ENCODE measurements at places on chromosomes 16 and 17.

DNA sequence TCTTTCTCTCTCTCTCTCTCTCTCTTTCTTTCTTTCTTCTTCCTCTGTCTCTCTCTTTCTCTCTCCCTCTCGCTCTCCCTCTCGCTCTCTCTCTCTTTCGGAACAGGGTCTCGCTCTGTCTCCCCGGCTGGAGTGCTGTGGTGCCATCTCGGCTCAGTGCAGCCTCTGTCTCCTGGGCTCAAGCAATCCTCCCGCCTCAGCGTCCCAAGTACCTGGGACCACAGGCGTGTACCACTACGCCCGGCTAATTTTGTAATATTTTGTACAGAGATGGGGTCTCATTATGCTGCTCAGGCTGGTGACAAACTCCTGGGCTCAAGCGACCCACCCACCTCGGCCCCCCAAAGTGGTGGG, 12.7 kb upstream of the KLHDC4 start:
- no peak for DNase-seq

GRCh38 chr17:9766970-9767369, 24.4 kb downstream of the DHRS7C start:
- DNase-seq = no peak

- DNase-seq = no peak
Measured at GRCh38 chr16:85378145-85379040, 234.7 kb upstream of the GSE1 start.

DNA sequence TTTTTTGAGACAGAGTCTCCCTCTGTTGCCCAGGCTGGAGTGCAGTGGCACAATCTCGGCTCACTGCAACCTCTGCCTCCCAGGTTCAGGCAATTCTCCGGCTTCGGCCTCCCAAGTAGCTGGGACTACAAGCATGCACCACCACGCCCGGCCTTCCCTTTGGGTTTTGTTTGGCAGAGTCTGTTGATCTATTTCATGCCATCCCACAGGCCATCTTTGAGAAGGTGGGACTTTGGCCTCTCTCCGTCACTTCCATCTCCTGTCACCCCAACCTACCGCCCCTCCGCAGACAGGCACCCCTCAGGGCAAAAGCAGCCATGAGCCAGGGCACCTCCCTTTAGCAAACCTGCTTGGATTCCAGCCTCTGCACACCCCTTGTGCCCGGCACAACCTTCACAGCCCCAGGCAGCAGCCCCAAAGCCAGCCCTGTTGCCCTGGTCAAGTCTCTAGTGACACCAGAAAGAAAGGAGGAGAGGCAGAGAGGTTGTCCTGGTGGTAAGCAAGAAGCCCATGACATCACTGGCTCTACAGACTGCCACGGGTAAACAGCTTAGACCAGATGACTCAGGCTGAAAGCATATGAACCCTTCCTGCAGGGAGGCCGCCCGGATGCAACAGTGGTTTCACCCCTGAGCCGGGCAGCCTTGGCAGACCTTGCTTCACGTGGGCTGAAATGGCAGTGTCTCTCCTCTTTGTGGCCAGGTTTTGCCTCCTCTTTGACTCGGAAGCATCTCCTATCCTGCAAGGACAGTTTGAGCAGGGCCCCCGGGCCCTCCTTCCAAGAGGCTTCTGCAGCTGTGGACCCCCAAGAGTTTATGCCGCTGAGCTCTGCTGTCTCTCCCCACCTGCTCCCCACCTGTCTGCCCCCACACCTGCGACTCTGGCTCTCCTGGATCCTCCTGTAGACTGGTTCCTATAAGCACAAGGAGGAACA, 8.1 kb upstream of the TIMP2 start:
- DNase-seq = peak; percentile 34

GRCh38 chr16:69859105-69859989, 91.8 kb upstream of the CLEC18A start:
- no peak for DNase-seq

GRCh38 chr17:77844681-77845080, 113.8 kb upstream of the TNRC6C start:
- no peak for DNase-seq

DNA sequence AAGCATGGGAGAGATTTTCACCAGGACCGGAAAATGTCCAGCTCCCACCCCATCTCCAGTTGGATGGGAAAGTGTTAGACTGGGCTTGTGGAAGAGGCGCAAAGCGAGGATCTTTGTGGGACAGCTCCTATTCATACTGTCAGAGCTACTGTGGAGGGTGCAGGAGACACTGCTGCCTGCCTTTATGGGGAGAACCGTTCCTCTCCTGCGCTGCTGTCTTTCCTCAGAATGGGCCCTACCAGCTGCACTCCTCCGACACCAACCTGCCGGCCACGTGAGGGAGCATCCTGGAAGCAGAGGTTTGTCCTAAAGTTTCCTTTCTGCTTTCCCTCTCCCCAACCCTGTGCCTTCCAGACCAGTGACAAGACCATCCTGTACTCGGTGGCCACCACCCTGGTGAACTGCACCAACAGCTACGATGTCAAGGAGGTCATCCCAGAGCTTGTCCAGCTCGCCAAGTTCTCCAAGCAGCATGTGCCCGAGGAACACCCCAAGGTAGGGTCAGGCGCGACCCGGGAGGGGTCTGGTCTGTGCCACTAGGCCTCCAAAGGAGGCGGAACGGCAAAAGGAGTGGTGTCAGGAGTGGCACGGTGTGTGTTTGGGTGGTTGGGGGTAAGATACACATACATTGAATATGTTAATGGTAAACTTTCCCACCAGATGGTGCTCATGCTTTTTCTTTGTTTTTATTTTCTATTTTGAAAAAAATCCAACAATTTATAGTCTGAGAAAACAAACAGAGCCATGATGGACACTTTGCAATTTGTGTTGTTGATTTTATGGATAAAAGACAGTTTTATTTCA, 23.0 kb downstream of the SLC35G3 start:
- DNase-seq = peak; percentile 81

- no peak for DNase-seq
Measured at GRCh38 chr17:40457369-40457768, 14.1 kb downstream of the IGFBP4 start.

DNA sequence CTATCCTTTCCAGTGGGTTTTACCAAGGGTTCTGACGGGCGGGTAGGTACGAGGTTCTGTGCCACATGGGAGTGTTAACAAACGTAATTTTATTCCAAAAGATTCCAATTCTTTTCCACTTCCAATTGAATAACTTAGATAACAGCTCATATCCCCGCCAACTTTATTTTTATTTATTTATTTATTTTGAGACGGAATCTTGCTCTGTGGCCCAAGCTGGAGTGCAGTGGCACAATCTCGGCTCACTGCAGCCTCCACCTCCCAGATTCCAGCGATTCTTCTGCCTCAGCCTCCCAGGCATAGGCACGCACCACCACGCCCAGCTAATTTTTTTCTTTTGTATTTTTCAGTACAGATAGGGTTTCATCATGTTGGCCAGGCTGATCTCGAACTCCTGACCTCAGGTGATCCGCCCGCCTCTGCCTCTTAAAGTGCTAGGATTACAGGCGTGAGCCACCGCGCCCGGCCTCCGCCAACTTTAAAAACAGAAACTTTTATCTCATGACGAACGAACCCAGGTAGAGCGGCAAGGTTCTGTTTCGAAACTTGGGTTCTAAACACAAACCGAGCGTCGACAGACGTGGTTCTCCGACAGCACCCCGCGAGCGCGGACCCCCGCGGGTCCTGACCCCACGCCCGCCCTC, 613 bp downstream of the ECI1 start:
- peak; percentile 63 for DNase-seq

GRCh38 chr17:76121932-76122430, 18.4 kb upstream of the EXOC7 start:
- DNase-seq = no peak

DNA sequence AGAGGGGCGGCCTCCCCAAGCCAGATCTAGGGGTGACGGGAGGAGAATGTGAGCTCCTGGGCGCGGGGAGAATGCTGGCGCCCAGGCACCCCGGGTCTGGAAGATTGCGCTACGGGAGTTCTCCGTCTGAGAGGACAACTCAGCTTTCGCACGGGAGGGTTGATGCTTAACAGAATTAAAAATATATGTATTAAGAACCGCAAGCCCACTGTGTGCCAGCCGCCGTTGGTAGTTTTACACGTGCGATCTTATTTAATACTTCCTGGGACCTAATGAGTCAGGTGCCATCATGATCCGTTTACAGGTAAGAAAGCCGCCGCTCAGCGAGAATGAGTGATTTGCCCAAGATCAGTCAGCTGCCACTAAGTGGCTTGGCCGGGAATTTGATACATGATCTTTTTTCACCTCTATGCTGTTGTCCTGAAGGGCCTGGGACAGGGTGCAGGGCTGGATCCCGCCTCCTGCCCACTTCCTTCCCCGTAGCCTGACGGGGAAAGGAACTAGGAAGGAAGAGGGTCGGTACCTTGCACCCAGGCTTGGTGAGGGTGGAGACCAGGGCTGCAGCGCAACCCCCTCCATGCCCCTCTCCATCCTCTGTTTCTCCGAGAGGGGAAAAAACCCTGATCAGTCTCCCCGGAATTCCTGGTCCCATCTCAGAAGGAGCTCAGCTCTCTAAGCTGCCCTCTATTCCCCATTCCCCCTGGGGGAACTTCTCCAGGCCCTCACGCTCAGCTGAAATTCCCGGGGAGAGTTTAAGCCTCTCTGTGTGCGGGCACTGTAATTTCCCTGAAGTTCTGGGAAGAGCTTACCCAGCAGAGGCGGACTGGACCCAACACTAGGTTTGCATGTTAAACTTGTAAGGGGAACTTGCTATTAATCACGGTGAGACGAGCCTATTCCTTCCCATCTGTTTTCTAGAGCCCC, 983 bp downstream of the VAT1L start:
- no peak for DNase-seq

DNA sequence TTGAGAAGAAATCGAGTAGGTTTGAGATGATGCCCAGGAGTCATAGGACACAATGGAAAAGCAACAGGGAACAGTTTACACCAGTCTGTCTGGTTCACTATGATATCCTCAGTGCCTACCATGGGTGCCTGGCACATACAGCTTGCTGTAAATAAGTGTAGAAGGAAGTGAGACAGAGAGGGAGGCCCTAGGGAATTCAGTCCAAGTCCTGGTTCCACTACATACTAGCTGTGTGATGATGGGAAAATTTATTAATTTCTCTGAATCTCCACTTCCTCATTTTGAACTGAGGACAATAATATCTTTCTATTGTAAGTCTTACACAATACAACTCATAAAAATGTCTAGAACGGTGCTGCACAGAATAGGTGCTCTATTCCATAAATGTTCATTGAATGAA, 53.3 kb upstream of the LYRM9 start:
- DNase-seq = no peak

- DNase-seq = no peak
Measured at GRCh38 chr17:34246881-34247280, 8.2 kb upstream of the CCL2 start.

GRCh38 chr16:17282247-17282646, 188.5 kb downstream of the XYLT1 start:
- DNase-seq = no peak

DNA sequence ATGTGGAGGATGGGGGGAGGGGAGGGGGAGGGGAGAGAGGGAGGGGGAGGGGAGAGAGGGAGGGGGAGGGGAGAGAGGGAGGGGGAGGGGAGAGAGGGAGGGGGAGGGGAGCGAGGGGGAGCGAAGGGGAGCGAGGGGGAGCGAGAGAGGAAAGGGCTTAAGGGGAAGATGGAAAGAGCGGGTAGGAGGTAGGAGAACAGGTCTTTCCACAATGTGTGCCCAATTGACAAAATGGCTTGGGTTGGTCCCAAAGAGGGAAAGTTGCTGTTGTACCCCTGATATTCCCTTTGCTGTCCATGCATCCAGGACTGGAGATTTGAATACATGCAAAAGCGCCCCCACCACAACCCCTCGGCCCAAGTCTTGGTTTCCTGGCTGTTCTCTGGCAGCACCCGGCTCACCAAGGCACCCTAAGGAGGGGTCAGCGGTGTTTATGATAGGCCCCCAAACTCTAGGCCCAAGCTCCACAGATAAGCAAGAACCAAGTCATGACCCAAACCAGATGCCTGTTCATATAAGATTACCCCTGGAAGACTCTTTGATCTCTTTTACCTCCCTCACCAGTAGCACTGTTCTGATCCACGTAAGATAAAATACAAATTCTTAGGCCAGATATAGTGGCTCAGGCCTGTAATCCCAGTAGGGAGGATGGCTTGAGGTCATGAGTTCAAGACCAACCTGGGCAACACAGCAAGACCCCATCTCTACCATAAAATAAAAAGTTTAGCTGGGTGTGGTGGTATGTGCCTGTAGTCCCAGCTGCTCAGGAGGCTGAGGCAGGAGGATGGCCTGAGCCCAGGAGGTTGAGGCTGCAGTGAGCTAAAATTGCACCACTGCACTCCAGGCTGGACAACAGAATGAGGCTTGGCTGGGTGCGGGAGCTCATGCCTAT, 119.6 kb downstream of the ZFHX3 start:
- DNase-seq = no peak
